Neural crest cell (in vitro differentiated cells): ENCODE measurements at places on chromosomes 1 and 21.

DNA sequence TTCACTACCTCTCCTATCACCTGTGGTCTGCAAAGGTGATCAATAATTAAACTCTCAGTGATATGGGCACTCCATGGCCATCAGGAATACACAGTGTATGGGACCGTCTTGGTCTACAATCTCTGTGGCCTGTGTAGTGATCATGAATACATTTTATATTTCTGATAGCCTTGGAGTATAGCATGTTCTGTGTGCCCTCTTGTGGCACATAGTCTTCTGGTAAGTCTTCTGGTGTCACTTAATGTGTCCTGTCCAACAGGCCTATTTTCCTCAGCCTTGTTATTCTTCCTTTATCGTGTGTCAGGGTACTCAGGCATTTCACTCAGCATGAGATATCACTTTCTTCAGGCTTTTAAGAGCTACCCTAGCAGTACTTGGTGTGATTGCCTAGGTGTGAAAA, 393.6 kb downstream of the AGBL4 start:
- no peak for DNase-seq

- no peak for DNase-seq
Measured at GRCh38 chr1:58607391-58607790, 30.3 kb upstream of the TACSTD2 start.

DNA sequence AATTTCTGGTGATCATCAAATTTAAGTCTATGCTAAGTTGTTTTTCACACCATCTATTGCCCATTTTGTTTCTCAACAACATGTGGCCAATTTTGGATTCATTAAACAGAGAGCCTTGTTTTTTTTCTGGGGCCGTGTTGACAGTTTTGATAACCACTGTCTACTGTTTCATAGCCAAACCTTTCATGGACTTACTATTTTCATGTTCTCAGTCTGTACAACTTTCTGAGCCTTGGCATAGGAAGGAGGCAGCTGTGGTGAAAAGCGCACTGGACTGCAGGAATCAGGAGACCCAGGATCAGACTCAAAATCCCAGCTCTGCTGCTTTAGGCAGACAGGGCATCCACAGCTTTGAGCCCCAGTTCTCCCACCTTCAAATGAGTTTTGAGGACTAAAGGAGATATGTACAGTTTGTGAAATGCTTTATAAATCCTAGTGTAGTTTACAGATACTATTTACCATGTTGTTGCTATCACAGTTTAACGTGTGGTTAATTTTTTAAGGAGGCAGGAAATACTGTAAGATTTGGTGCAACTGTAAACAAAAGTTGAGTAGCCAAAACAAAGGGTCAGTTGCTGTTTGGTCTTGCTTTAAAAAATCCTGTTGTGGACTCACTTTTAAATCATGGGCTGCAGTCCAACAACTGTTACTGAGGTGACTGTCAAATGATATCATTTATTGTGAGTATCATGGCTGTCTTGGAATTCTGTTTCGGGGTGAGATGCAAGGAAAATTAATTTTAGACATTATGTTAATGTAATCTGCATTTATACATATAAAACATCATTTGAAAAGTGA, 2.9 kb downstream of the MACO1 start:
- DNase-seq: no peak

GRCh38 chr1:59318271-59318860, 21.5 kb downstream of the FGGY start:
- no peak for DNase-seq

GRCh38 chr1:201887116-201887866, 1.4 kb upstream of the SHISA4 start:
- no peak for DNase-seq

DNA sequence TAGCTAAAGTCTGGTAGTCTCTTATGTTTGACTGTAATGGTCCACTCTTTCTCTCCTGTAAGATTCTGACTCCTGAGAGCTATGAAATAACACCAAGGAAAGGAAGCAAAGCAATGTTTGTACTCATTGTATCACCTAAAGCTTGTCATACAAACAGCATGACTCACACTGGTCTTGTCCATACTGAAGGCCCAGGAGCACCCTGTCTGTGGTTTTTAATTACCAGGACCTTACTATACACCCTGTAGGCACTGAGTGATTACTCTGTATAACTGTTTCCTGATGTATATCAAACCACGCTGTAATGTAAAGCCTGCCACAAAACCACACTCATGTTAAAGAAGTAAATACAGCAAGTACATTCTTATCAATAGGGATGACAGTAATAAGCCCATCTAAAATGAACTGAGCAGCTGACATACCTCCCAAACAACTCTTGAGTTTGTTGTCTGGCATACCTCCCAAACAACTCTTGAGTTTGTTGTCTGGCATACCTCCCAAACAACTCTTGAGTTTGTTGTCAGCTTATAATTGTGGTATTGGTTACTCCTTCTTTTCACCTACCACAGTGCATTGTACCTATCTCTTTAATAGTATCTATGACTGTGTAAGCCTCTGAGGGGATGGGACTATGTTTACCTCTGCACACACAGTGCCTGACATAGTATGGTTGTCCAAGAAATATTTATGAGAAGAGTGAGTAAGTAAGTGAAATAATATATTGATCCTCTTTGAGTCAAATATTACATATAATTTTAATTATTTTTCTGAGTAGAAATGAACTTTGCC, 11.6 kb upstream of the TNFSF18 start:
- no peak for DNase-seq

DNA sequence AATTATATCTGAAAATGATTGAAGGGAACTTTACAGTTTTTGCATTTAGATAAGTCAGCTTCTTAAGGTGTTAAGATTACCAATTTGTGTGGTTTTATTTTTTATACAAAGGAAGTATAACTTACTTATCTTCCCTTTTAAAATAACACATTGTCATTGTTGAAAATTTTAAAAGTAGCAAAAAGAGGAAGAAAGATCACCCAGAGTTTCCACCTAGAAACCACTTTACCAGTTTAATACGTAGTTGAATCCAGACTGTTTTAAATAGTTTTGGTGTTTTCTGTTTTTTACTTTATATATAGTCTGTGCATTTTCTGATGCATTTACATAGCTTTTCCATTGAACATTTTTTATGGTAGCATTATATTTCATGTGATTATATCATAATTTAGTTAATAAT, 6.1 kb downstream of the CCDC18 start:
- DNase-seq: no peak

DNA sequence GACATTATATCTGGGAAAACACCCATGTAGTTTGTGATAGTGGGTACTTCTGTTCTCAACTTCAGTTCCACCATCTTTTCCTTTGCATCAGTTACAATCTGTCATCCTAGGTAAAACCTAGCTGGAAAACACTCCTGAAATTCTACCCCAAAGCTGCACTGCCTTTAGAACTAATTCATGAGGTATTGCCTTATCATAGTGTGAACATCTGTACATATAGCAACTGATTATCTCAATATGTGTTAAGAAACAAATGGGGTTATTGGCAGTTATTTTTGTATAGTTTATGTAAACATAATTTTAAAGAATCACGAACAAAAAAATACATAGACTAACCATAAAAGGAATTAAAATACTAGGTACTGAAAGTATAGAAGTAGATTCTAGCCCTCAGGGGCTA, 6.4 kb upstream of the NEK7 start:
- no peak for DNase-seq

DNA sequence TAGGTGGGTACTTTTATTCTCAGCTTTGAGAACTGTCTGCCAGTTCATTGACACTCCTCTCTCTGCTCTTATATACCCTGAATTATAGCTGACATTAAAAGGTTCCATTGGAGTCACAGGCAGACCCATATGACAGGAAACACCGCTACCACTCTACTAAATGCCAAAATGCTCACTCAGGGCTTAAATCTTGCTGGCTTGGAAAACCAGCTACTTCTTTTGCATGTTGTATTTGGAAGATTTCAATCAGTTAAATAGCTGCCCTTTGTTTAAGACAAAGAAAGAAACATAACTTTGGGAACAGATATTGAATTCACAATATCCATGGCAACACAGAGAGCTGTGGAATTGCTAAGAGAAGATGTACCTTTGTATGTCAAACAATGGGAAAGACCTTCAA, 876.5 kb downstream of the USP25 start:
- no peak for DNase-seq

DNA sequence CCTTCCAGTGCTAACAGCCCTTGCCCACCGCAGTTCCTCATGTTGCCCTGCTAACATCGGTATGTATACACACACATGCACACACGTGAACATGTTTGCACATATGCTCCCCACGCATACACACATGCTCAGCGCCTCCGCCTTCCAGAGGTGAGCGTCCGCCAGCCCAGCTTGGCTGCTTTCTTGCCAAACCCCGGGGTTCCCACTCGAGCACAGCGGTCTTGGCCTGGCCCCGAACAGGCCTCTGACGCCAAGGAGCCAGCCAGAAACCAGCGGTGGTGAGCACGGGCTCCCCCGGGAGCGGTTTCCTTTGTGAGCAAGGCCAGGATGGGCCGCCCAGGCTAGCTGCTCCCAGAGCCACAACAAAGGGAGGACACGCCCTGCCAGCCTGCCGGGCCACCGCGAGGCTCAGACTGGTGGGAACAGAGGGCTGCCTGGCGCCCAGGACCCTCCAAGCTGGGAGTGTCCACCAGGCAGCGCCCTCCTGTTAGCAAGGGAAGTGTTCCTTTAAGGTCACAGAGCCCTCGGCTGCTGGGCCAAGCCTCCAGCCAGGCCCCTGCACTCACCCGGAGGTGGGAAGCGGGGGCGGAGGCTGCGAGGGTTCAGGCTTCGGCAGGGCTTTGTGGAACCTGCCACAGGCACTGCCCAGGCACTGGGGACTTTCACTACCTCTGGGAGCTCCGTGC, 65.4 kb downstream of the ALPL start:
- peak; percentile 39 for DNase-seq

- no peak for DNase-seq
Measured at GRCh38 chr1:54398963-54399528, 7.1 kb downstream of the SSBP3 start.

- no peak for DNase-seq
Measured at GRCh38 chr1:75612976-75613375, 2.1 kb upstream of the SLC44A5 start.

GRCh38 chr1:172895050-172895460, 155.7 kb downstream of the TNFSF18 start:
- no peak for DNase-seq

DNA sequence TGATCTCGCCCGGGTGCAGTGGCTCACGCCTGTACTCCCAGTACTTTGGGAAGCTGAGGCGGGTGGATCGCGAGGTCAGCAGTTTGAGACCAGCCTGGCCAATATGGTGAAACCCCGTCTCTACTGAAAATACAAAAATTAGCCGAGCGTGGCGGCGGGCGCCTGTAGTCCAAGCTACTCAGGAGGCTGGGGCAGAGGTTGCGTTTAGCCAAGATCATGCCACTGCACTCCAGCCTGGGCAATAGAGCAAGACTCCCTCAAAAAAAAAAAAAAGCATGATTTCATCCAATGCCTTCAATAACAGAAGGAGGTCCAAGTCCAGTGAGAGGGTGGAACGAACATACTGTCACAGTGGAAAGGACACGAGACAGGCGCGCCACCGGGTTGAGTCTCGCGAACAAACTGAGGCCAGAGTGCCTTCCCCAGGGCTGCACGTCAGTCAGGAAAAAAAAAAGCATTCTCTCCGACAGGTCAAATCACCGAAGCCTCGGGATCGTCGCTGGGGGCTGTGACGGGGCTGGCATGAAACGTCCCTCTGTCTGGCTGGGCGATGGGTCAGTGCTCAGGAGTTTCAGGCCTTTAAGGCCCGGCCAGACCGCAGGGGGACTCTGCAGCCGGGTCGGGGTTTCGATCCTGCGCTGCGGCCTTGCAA, 8.4 kb upstream of the CROCC start:
- no peak for DNase-seq

DNA sequence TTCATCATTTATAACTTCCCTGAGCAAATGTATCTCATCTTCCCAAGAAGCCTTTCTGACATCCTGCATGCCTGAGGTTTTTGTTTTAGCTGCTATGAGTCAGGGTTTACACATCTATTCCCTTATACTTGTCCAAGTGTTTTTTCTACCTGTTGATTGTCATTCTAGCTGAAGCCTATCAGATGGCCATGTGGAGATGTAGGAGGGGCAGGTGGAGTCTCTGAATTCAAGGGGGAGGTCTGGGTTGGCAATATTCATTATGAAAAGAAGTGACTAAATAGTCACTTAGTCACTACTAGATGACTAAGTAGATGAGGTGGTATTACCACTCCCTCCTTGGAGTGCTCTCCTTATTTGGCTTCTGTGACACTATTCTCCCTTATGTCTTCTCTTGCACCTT, 52.4 kb downstream of the XCL1 start:
- no peak for DNase-seq

GRCh38 chr1:215530401-215530984, 36.6 kb upstream of the KCTD3 start:
- no peak for DNase-seq

GRCh38 chr1:203126151-203126865, 1.2 kb upstream of the ADORA1 start:
- no peak for DNase-seq

GRCh38 chr1:174696026-174696821, 248.5 kb downstream of the GPR52 start:
- no peak for DNase-seq

GRCh38 chr1:119298687-119299303, 69.8 kb upstream of the HAO2 start:
- no peak for DNase-seq

DNA sequence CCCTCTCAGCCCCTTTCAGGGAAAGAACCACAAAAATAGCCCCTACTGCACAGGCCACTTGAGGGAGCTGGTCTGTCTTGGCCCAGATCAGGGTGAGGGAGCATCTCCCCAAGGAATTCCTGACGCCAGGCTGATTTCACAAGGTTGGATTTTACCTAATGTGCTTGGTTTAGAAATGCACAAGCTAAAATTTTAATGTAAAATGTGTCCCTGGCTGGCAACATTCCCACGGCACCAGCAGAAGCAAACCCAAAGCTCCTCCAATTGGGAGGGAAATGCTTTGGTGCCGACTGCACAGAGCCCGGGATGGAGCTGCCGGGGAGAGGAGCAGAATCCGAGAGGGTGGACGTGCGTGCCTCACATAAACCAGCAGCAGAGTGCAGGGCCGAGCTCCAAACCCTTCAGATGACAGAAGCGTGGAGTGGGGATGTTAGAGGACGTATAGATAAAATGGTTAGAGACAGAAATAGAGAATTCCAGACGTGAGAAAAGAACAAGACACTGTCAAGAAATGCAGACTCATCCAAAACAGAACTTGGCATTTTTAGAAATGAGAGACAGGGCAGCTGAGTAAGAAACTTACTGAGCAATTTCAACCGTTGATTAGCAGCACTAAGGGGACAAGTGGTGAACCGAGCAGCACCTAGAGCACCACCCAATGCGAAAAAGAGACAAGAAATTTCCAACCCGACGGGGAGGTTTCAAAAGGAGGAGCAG, 41.6 kb upstream of the TMEM52 start:
- no peak for DNase-seq

- no peak for DNase-seq
Measured at GRCh38 chr1:20183035-20183434, 2.9 kb upstream of the UBXN10 start.

GRCh38 chr1:242132121-242132817, 133.4 kb upstream of the MAP1LC3C start:
- no peak for DNase-seq

GRCh38 chr1:98054367-98054701, 133.5 kb upstream of the DPYD start:
- no peak for DNase-seq
